Upper lobe of right lung (tissue), 1 donor: ENCODE measurements at places on chromosomes 3 and 15.

DNA sequence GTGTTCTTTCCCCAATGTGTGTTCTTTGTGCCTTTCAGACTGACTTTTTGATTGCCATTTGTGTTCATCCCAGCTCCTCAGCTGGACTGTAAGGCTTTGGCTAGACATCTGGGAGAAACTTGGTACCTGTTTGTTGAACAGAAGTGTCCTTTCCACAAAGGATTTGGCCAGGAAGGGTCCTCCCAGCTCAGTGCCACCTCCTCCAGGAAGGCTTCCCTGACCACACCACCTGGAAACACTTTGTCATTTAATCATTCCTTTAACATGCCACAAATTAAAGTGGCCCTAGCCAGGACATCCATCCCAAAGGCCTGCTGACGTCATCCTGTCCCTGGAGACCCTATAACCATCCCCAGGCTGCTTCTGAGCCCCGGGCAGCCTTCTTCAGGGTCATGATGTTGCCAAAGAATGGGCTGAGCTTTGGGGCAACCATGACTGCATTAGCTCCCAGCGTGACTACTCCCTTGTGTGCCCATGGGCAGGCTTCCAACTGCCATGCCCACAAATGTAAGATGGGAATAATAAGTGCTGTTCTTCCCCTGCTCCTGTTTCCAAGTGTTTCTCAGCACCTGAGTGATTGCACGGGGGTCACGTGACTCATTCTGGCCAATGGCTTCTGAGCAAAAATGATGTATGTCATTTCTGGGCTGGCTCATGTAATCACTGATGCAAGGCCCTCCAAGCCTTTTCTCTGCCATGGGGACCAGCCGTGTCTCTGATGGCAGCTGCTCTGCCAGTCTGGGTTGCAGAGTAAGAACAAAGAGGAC, 112.5 kb upstream of the SMAD3 start:
- DNase-seq = no peak
- H3K27me3 ChIP-seq = no peaks in the 10 kb centered on the region
- H3K4me3 ChIP-seq = no peak overlapping the region
- no peaks in the 10 kb centered on the region for H3K36me3 ChIP-seq

DNA sequence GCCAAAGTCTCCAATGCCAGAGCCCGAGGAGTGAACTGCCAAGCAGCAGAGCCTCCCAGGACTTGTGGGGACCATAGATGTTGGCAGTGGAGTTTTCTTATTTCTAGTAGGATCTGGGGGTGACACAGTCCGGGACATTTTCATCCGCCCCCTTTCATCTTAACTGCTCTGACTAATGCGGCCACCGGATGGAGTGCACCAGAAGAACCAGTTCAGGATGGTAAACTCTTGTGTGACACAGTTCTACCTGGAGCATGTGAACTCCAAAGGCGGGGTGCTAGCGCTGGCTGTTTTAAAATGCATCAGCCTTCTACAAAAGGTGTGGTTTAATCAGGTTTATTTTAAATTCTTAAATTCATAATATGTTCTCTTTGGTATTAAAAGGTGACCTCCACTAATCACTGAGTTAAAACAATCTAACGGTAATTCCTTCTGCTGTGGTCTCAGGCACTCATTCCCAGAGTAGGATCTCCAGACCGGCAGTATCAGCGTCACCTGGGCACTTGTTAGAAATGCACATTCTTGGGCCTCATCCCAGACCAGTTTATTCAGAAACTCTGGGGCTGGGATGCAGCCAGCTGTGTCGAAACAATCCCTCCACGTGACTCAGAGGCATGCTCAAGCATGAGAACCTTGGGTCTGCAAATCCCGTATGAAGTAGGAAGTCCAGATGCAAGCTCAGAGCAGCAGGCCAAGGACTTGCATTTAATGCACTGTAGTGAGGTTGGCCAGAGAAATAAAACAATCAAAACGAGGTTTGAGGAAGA, 105.5 kb downstream of the GABRB3 start:
- no peaks in the 10 kb centered on the region for H3K4me1 ChIP-seq
- H3K4me3 ChIP-seq = no peak overlapping the region
- H3K36me3 ChIP-seq = no peaks in the 10 kb centered on the region

DNA sequence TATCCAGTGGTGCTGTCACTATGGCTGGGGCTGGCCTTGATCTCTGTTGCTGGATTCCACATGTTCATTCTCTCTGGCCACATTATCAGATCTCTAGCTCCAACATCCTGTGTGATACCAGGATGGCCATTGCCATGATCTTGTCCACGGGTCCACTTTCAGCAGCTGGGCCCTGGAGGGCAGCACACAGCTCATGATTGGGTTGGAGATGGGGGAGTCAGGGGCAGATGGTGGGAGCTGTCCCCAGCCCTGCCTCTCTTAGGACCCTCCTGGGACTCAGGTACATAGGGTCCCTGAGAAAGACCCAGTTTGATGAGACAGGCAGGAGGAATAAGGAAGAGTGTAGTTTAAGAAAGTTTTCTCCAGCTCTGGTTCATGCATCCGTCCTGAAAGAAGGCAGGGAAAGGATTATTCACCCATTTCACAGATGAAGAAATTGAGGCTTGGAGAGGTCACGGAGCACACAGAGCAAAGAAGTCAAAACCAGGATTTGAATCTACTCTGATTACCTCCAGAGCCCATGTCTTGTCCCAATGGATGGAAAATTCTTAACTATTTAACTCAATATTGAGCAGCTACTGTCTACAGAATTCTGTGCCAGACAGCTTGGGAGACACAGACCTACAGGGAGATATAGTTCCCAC, 100.5 kb downstream of the LINGO1 start:
- DNase-seq = peak; percentile 23
- no peaks in the 10 kb centered on the region for H3K36me3 ChIP-seq
- peaks cover 5% of the 10 kb centered on the region for H3K4me1 ChIP-seq
- no peak overlapping the region for H3K27ac ChIP-seq

DNA sequence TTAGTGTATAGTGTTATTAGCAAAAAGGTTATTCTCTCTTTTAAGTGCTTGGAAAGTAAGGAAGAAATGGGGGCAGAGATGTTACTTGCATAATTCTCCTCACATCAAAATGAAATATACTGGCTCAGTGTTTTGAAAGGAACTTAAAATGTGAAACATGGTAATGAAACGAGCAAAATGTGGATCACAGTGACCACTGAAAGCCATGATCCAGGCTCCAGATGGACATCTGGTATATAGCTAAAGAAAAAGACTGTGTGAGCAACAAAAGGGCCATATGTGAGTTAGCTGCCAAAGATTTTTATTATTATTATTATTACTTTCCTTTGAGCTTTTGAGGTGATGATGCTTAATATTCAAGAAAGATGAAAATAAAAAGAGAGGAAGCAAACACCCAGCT, 89.6 kb downstream of the GAP43 start:
- no peak for DNase-seq
- H3K27me3 ChIP-seq = no peaks in the 10 kb centered on the region
- no peak overlapping the region for H3K4me3 ChIP-seq
- no peak overlapping the region for H3K27ac ChIP-seq

DNA sequence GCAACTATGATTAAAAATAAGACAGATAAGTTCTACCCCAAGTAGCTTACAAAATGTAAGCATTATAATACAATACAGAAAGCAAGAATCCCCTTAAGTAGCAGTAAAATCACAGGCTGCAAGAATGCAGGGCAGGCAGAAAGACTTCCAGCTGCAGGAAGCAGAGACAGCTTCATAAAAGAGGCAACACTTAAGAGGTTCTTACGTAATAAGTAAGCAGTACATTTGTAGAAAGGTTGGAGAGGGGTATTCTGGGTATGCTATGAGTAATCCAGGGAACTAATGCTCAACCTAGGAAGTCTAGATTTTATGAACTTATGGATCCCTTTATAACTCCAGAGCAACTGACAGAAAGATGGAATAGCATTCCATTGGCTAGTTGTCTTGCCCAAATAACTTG, 151.6 kb downstream of the IL5RA start:
- H3K27me3 ChIP-seq = no peaks in the 10 kb centered on the region
- H3K27ac ChIP-seq = no peak overlapping the region
- DNase-seq = no peak
- no peak overlapping the region for H3K4me3 ChIP-seq

GRCh38 chr3:73448041-73448440, 176.7 kb downstream of the PDZRN3 start:
- no peaks in the 10 kb centered on the region for H3K4me1 ChIP-seq
- H3K27ac ChIP-seq = no peak overlapping the region
- no peaks in the 10 kb centered on the region for H3K36me3 ChIP-seq
- DNase-seq = no peak
- H3K4me3 ChIP-seq = no peak overlapping the region

- no peak overlapping the region for H3K27ac ChIP-seq
- DNase-seq = no peak
- no peaks in the 10 kb centered on the region for H3K4me1 ChIP-seq
- H3K4me3 ChIP-seq = no peak overlapping the region
- no peaks in the 10 kb centered on the region for H3K27me3 ChIP-seq
- no peaks in the 10 kb centered on the region for H3K36me3 ChIP-seq
These were observed 105.0 kb downstream of the SSR3 start for GRCh38 chr3:156449710-156450574.

DNA sequence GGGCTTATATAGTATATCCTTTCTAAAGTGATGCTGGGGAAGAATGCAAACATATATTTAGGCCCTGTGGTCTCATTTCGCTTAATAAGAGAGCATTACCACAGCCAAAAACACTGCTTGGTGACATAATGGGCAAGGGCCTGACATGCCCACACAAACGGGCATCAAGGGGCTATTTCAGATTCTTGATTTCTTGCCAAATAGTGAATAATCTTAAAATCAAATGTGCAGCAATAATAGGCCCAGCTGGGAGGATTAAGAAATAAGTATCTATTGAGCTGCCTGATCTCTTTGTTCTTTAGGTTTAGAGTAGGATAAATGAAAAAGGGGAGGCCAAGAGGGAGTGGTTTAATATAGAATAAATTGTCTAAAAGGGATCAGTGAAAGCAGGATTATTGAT, 241.0 kb upstream of the GBE1 start:
- no peaks in the 10 kb centered on the region for H3K36me3 ChIP-seq
- H3K4me3 ChIP-seq = no peak overlapping the region
- H3K4me1 ChIP-seq = no peaks in the 10 kb centered on the region
- H3K27ac ChIP-seq = no peak overlapping the region

GRCh38 chr15:93165734-93166470, 76.9 kb upstream of the RGMA start:
- no peak for DNase-seq
- H3K27me3 ChIP-seq = peaks cover 1% of the 10 kb centered on the region
- H3K4me1 ChIP-seq = no peaks in the 10 kb centered on the region
- no peaks in the 10 kb centered on the region for H3K36me3 ChIP-seq
- no peak overlapping the region for H3K4me3 ChIP-seq

- H3K27ac ChIP-seq = peak overlapping the region; percentile 31
- H3K27me3 ChIP-seq = no peaks in the 10 kb centered on the region
- H3K4me1 ChIP-seq = no peaks in the 10 kb centered on the region
- no peaks in the 10 kb centered on the region for H3K36me3 ChIP-seq
- DNase-seq = no peak
These were observed 48.7 kb downstream of the BFSP2 start for GRCh38 chr3:133448478-133449122.

DNA sequence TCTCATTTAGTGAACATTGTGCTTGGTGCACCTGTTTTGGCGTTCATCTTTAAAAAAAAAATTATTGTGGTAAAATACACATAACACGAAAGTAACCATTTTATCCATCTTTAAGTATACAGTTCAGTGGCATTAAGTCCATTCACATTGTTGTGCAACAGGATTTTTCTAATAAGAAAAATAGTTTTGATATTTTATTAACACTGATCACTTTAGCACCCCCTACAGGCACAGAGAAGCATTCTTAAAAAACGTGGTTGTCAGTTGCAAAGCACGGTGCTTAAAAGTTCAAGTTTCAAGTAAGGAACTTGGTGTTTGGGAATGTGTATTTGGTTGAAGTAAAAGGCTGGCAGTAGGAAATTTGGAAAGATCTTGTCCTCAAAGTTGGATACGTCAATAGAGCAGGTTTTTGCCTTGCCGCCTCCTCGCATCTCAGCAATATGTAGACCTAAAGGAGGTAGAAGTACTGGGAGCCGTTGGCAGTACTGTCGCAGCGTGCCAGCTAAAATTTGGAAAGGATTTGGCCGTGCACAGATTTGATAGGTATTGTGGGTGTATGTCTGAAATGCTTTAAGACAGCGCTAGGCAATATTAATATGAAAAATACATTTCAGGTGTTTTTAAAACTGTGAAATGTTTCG, 110.4 kb downstream of the LRRC28 start:
- H3K36me3 ChIP-seq = no peaks in the 10 kb centered on the region
- no peak overlapping the region for H3K4me3 ChIP-seq
- H3K27me3 ChIP-seq = no peaks in the 10 kb centered on the region
- H3K27ac ChIP-seq = no peak overlapping the region
- H3K4me1 ChIP-seq = no peaks in the 10 kb centered on the region

- H3K4me1 ChIP-seq = no peaks in the 10 kb centered on the region
- H3K27me3 ChIP-seq = no peaks in the 10 kb centered on the region
- H3K27ac ChIP-seq = no peak overlapping the region
- no peak for DNase-seq
- H3K4me3 ChIP-seq = no peak overlapping the region
These were observed 56.9 kb downstream of the CACNA1D start for GRCh38 chr3:53551324-53551723.

- no peaks in the 10 kb centered on the region for H3K36me3 ChIP-seq
- H3K27me3 ChIP-seq = no peaks in the 10 kb centered on the region
- no peak for DNase-seq
- H3K4me1 ChIP-seq = no peaks in the 10 kb centered on the region
These were observed 1053.0 kb downstream of the TUSC7 start for GRCh38 chr3:117762621-117763037.
